Brain pericyte (primary cell): ENCODE measurements at places on chromosomes 7 and 10.

- DNase-seq, result no peak
These were observed 10.7 kb upstream of the PSMG3 start for GRCh38 chr7:1580422-1581030.

GRCh38 chr10:31087011-31087410, 55.3 kb upstream of the ZNF438 start:
- DNase-seq, result no peak

GRCh38 chr7:94621120-94621519, 34.8 kb downstream of the SGCE start:
- no peak for DNase-seq

DNA sequence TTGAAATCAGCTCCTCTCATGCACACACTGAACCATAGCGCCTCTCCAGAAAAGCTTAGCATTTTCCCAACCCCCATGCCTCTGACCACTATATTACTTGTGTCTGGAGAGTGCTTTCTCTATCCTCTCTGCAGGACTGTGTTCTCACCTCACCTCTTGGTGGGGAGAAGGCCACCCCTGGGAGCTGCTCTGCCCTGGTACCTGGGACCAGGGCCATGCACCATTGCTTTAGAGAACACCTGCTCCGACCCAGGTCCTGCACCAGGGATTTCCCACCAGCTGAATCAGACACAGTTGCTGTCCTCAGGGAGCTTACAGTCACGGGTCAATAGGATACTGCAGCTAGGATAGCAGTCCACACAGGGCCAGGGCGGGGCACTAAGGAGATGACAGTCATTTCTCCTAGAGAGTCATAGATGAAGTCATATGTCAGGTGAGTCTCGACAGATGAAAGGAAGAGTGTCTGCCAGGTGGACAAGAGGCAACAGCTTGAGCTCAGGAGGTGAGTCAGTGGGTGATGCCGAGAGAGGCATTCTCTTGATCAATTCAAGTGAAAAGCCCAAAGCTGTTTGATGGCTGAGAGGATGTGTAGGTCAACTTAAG, 619 bp upstream of the LMTK2 start:
- DNase-seq, result no peak

DNA sequence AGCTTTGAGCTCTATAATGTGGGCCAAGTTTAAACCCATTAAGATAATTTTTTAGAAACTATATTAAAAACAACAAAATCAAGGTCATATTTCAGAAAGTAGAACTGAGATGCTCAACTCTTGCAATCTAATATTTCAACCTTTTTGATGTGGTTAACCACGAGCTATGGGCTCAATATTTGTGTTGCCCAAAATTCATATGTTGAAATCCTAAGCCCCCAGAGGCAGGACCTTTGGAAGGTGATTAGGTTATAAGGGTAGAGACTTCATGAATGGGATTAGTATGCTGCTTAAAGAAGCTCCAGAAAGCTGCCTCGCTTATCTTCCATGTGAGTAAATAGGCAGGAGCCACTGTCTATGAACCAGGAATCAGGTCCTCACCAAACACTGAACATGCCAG, 284.4 kb downstream of the CRPPA start:
- DNase-seq, result no peak

DNA sequence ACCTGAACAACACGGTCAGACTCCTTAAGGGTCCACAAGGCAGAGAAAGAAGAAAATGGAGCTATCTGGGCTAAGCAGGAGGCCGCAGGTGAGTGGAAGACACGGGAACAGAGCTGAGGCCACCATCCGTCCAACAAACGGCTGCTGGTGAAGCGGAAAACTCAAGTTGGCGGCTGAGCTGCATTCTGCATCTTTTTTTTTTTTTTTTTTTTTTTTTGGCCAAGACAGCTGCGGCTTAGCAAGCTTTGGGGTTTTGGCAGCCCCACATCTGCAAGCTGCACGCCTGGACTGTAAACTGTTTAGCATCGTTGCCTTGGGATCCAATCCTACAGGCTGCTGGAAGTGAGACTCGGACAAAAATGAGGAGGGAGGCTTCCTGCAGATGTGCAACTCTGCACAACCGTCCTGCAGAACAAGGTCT, 37.4 kb downstream of the RGS10 start:
- no peak for DNase-seq

GRCh38 chr10:44860811-44861736, 50.1 kb upstream of the TMEM72 start:
- DNase-seq, result no peak

DNA sequence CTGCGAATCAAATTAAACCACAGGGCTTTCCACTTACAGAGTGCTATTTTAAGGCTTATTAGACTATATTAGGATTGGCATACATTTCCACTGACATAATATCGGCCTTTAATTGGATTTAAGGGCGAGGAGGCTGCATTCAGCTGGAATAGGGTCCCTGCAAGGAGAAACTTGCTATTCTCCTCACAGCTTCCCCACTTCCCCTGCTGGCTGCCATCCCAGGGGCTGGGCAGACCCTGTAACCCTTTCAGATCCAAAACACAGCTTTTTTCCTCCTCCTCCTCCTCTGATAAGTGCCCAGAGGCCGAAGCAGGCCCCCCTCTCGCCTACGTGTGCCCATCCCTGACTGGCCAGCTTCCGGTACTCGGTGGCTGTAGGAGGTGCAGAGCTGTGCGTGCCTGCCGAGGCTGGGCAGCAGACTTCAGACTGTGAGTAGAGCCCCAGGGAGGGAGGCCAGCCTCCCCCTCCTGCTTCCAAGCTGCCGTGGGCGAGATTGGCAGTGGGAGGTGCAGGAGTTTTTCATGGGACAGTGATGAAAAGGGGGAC, 224.2 kb downstream of the PLXNA4 start:
- no peak for DNase-seq

GRCh38 chr10:5317547-5318107, 47.1 kb upstream of the UCN3 start:
- no peak for DNase-seq

GRCh38 chr7:28977881-28978280, 19.8 kb upstream of the TRIL start:
- no peak for DNase-seq

GRCh38 chr10:72173619-72174296, 42.1 kb upstream of the ANAPC16 start:
- no peak for DNase-seq

DNA sequence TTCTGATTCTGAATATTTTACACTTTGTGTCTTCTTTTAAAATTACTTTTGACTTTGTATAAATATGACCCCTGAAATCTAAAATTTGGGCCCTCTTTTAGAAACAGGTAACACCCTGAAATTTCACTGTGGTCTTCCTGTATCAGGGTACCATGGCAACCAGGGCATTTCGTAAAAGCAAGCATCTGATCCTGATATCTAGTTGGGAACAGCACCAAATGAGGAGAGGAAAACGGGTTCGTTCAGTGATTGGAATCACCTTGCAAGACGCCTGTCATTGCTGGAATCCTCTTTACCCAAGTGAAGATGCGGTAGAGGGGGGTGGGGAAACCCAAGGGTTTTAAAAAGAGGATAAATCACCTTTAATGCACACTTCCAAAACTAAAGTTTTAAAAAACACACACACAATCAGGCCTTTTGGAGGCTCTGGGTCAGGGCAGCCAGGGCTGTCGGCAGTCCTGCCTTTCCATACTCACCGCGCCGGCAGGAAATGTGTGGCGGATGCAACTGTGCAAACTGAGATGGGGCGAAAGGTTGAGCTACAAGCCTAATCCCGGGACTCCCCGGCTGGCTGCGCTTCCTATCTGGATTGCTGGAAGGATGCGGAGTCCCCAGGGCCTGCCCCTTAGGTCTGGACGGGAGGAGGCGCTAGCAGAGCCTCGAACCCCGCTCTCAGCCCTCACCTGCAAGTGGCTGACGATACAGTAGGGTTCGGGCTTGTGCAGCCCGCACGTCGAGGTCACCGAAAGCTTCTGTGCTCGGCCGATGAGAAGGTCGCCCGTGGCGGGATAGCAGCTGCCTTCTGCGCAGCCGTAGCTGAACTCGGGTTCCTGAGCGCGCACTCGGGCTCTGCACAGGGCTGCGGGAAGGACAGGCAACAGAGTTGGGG, 1.8 kb downstream of the LAMB1 start:
- DNase-seq, result no peak

GRCh38 chr7:132109769-132110168, 466.5 kb downstream of the PLXNA4 start:
- no peak for DNase-seq

DNA sequence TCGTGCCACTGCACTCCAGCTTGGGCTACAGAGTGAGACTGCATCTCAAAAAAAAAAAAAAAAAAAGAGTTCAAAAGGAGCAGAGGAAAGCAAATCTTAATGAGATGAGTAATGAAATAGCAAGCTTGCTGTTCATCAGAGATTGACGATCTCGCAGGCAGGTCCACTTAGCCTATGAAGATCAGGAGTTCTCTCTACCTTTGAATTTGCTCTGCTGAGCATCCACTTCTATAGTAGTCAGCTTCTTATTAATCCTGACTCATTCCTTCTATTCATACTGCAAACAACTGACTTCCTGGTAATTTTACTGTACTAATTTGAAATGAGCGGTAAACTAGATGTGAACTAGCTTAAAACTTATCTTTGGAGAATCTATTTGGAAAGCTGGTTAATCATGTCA, 1014.6 kb downstream of the GATA3 start:
- no peak for DNase-seq

- DNase-seq, result no peak
These were observed 23.4 kb downstream of the ESYT2 start for GRCh38 chr7:158805937-158806336.

GRCh38 chr7:78139335-78139734, 340.8 kb downstream of the PHTF2 start:
- DNase-seq, result no peak

DNA sequence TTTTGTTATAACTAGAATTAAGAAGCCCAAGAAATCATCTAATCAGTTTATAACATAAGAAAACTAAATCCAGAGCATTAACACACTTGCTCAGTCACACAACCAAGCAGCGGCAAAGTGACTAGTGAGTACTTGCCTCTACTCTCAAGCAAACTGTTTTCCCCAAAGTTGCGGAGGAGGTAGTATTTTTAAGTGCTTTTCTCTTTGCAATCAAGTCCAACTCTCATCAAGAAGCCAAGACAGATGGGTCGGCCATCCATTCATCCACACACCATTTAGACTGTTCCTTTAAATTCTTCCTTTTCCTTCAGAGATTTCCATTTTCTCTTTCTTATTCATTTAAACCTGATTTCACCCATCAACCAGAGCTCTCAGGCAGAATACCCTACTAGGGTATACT, 25.4 kb downstream of the ARHGAP21 start:
- DNase-seq, result no peak

DNA sequence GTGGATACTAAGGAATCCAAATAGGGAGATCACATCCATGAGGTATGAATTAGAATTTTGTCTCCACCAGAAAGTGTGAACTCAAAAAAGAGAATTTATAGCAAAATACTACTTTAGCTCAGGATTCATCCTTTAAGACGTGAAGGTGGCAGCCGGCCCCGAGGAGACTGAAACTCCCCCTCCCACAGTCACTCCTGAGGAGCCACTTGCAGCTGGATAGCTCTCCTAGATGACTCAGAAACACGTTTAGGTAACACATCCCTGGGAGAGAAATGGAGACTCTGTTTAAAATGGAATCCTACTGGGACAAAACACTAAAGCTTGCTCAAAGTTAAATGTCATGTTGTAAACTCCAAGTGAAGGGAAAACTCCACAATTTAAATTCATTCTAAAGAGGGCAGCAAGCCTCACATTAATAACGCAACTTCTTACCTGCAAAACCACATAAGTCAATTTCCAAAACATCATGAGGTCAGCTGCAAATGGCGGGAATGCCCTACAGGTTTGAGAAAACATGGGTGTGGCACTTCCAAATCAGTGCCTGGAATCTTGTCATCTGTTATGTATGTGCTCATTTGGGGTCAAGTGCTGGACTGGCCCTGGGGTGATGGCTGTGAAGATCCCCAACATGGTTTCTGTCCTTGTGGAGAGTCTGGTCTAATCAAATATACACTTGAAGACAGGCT, 46.2 kb downstream of the ICA1 start:
- no peak for DNase-seq

DNA sequence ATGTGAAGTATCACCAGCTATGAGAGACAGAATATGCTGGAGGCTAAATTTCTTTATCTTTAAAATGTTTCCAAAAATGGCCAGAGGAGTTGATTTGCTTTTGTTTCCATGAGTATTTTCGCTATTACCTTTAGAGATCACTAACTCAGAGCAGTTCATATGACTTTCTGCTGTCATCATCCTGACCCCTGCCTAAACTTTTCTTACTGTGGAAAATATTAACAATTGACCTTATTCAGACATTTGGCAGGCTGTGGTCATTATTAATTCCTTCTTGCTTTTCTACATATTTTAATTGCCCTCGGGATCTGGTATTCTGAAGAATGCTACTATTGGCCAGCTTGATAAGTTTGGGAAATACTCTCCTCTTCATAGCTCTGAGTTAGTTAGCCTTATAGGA, 156.5 kb downstream of the EXOC4 start:
- no peak for DNase-seq

- DNase-seq, result no peak
These were observed 999.7 kb downstream of the NRG3 start for GRCh38 chr10:82874671-82875070.

- DNase-seq, result no peak
These were observed 14.6 kb downstream of the PALS2 start for GRCh38 chr7:24587853-24588252.

DNA sequence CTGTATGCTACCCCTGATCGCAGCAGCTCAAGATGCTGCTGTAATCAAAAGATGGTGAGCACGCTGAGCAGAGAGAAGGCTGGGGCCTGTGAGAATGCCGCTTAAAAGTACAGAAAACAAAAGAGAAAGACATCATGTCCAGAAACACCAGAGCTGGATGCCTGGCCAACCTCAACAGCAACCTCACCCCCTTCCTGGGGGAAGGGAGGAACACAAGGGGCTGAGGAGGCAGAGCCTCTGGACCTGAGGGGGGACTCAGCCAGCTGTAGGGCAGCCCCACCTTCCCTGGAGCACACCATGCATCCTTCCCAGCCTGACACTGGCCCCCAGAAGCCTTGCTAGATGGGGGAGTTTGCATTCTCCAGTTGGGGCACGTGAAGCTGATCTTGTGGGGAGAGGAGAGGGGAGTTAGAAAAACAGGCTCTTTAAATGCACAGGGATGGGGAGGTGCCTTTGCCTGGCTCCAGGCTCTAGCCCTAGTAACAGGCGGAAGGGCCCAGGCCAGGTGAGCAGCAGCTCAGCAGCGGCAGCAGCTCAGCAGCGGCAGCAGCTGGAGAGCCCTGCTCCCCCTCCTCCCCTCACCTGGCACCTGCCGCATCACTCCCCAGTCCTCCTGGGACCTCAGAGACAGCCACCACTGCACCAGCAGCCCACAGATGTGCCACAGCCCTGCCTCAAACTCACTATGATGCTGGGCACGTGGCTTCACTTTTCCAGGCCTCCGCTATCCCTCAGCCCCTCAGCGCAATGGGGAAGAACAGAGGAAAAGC, 156.3 kb downstream of the NEURL1 start:
- DNase-seq, result no peak

GRCh38 chr7:158125091-158125490, 462.5 kb downstream of the PTPRN2 start:
- no peak for DNase-seq

DNA sequence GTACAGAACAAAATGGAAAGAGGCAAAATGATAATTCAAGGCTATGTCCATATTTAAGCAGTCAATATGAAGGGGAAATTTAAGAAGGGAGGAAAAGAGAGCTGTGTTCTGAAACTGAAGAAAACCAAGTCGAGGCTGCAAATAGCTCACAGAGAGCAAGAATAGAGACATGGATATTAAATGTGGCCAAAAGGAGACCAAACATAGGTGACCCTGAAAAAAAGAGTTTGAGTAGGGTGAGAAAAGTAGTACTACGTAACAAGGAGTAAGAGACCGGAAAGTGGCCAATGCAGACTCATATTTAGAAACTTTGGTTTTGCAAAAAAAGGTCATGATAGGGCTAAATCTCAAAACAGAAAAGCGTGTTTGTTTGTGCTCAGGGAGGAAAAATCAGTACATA, 84.6 kb downstream of the GNAT3 start:
- DNase-seq, result no peak
